AG10803 (cell line): ENCODE measurements at places on chromosomes 13 and 19.

- no peak for DNase-seq
These were observed 12.3 kb downstream of the TMEM38A start for GRCh38 chr19:16673231-16673630.

DNA sequence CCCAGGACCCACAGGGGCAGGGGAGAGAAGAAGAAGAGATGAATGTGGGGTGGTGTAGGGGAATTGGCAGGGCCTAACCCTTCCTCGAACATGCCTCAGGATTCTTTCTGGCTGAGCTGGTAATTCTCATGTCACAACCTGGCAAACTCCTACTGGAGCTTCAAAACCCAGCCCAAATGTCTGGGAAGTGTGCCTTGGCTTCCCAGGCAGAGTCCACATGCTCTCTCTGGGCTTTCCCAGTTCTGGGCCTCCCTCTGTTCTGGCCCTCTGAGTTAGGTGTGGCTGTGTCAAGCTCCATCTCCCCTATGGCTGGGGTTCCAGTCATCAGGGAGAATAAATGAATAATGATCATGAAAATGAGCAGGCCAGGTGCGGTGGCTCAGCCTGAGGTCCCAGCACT lies 11.2 kb upstream of the TMEM161A start:
- no peak for DNase-seq

DNA sequence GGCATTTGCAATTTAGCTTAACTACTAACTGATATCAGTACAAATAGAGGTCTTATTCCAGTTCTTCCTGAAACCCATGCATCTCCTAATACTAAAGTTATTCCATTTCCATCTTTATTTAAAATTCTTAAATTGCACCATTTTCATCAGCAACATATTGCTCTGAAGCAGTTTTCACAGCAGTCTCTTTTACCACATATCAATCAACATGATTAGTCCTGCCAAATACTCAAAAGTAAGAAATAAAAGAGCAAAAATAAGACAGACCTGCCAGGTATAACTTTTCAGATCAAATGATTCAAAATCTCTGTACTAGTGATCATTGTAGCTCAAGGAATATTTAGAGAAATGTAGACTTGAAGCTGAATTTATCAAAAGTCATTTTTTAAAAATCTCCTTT lies 141.7 kb downstream of the SLITRK1 start:
- no peak for DNase-seq

- DNase-seq: no peak
These were observed 366.0 kb upstream of the ZNF507 start for GRCh38 chr19:31979362-31979761.

- no peak for DNase-seq
These were observed 792.0 kb downstream of the UQCRFS1 start for GRCh38 chr19:28420811-28421550.

GRCh38 chr13:101654883-101655282 lies 202.4 kb downstream of the ITGBL1 start:
- DNase-seq: peak; percentile 57

GRCh38 chr13:74128156-74128767 lies 5.9 kb downstream of the KLF12 start:
- DNase-seq: peak; percentile 31

DNA sequence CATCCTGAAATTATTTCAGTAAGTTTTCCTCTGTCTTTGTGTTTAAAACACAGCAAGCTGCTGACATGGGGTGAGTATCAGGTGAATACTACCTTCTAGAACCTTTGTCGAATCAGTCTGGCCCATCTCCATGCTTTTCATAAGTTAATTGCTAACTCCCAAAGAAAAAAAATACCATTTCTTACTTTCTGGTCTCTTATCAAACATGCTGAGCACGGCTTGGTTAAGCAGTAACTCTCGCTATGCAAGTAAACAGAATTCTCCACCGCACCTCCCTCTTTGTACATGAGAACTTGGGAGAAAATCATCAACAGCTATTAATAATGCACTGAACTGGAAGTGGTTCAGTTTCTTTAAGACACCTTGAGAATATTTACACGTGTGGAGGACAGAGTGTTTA lies 88.6 kb downstream of the FGF9 start:
- no peak for DNase-seq
